ENCODE measurements at places on chromosomes 3 and 15.

DNA sequence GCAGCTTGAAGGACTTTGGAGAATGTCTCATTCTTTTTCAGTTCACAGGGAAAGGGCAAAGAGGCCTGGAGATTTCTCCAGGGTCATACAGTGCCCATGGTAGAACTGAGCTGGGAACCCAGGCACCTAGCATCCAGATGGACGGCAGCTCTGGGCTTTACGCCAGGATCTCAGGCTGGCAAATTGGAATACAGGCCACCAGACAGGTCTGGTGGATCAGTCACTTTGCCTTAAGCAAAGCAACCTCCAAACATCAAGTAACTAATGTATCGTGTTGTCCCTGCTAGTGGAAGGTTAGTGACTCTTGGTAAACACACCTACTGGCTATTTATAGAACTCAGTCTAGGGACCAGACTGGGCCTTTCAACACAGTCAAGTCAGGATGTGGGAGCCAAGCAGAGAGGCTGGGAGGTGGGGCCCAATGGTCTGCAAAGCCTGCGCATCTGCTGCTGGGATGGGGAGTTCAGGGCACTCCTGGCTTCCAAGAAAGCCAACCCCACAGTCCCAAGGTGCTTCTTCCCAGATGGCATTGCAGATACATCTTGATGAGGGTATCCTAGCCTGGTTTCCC is 30.2 kb downstream of the RPLP1 start:
- no peak for DNase-seq

DNA sequence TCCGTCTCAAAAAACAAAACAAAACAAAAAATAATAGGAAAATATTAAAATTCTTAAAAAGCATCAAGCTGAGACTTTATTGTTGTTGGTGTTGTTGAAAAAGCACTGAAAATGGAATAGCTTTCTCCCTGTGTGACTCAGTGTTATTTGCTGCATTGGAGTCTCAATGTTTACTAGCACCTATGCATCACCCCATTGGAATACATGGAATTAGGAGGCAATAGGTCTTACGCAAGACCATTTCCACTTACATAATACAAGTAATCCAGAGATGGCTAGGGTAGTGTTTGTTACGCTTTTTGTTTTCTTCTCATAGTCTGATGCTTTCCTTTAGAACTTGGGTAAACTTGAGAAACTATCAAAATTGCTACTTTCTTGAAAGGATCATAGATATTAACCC is 15.2 kb downstream of the GXYLT2 start:
- no peak for DNase-seq

DNA sequence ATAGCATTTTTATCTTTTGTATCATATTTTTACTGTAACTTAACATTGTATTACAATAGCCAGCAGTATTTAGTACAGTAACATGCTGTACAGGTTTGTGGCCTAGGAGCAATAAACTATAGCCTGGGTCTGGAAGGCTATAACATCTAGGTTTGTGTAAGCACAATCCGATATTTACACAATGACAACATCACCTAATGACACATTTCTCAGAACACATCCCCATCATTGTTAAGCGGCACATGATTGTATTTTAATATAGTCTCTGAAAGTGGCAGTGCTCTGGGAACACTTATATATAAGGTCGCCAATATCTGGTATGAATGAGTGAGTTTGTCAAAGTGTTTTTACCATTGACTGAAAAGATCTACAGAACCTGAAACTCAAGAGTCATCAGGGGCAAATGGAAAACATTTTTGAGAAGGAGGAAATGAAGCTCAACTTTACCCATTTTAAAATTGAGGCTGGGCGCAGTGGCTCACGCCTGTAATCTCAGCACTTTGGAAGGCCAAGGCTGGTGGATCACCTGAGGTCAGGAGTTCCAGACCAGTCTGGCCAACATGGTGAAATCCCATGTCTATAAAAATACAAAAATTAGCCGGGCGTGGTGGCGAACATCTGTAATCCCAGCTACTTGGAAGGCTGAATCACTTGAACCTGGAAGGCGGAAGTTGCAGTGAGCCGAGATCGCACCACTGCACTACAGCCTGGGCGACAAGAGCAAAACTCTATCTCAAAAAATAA is 38.8 kb upstream of the TNFSF10 start:
- DNase-seq: no peak

GRCh38 chr15:74454764-74455500 is 6.0 kb downstream of the UBL7 start:
- no peak for DNase-seq

- DNase-seq: no peak
Observed at GRCh38 chr3:195247086-195247862, 23.7 kb downstream of the XXYLT1 start.

DNA sequence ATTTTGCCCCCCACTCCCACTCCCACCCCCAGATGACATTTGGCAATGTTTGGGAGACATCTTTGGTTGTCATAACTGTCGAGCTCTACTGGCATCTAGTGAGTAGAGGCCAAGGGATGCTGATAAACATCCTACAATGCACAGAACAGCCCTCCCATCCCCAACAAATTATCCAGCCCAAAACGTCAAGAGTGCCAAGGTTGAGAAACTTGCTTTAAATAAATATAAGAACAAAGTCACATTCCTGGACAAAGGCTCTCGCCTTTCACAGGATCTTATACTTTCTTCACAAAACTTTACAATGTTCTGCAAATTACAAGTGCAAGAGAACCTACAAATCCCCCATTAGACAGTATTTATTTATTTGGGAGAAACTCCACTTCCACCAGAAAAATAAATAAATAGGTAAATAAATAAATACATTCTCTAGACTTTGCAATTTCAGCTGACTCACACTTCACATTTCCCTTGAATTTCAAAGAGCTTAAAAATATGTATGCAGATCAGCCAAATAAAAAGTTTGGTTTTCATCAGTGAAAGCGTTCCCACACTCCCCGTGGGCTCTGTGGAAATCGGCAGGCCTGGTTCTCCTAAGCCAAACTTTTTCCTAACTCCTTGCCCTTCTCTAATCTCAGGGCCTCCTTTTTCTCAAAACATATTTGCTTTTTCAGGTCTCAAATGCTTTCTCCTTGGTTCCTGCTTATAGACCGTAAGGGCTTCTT is 12.7 kb upstream of the CPA3 start:
- DNase-seq: no peak

GRCh38 chr15:94584833-94585244 is 353.5 kb downstream of the MCTP2 start:
- DNase-seq: peak; percentile 43

DNA sequence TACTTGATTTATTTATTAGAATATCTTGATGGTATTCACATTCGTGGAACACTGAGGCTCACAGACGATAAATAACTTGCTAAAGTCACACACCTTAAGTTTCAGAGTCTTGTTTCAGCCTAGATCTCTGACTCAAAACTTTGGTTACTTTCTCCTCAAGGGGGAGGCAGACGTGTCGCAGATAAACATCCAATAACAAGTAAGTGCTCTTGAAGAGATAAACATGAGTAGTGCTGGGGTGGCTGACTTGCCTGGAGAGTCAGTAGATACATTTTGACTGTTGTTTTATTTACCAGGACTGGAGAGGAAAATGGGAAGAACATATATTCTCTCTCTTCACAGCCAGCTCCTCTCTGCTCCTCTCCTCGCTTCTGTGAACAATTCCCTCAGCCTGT is 31.3 kb downstream of the FBXO45 start:
- no peak for DNase-seq

DNA sequence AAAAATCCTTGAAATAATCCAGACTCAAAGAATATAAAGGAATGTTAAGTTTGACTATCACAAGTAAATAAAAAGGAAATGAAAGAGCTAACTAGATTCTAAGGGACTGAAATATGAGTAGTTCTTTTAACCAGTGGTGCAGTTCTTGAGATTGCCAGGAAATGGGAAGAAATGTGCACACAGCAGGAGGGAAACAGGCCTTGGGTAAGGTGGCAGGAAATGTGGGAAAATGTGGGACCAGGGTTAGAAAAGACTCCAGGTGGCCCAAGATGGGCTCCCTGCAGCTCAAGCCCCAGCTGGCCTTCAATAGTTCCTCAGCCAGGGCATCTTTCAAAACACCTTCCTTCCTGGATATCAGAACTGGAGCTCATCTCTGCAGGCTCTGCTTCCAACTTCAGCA is 181.3 kb downstream of the ISL2 start:
- DNase-seq: no peak

DNA sequence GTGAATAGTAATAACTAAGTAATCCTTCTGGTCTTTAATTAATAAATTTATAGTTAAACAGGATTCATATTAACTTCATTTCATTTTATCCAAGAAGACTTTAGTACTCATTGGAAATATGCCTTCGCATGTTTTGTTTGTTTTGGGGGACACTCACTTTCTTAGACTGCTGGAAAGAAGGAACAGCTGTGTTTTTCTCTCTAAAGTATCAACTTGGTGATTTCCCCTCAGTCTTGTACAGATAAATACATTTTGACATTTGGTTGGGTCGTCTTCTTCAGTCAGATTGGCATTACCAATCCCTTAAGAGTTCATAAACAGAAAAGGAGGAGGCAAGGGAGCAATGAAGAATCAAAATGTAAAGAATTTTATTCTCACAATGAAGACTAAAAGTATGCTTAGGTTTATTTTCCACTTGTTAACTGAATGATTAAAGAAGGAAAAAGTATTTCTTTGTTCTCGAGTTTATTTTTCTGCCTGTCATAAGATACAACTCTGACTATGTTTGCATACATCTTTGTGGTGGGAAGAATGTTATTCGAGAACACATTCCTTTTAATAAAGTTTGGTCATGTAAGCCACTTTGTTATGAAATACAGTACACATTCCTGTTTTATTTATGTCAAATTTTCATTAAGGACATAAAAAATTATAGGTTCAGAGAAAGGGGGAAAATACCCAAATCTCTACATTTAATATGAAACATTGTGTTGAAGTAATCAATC is 140.2 kb downstream of the GMNC start:
- DNase-seq: no peak

DNA sequence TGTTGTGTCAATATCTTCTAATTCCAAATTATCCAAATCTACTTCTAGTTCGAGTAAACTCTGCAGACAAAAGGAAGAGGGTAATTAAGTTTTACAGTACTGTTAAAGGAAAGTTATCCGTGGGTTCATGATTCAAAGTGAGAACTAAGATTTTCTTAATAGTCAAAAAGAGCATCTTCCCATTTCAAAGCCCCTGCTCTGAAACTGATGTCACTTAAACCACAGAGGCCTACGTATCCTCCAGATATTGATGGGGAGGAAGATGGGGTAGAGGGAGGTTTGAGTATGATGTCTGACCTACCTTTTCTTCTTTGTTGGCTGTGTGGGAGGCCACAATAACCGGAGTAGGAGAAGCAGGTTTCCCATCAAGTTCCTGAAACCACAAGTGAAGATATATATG is 14.1 kb downstream of the MRPS22 start:
- DNase-seq: no peak

DNA sequence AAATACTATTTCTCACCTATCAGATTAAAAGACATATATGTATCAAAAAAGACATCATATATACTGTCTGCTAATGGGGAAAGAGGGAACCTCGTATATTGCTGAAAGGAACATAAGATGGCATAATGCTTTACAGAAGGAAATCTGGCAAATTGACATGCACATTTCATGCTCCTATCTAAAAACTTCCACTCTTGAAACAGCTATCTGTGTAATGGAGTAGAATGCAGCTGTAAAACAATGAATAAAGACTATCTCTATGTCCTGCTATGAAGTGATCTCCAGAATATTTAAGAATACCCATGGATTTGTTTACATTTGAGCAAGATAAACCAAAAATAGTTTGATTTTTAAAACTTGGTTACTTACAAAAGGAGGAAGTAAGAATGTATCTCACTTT is 107.4 kb downstream of the TBL1XR1 start:
- DNase-seq: no peak

DNA sequence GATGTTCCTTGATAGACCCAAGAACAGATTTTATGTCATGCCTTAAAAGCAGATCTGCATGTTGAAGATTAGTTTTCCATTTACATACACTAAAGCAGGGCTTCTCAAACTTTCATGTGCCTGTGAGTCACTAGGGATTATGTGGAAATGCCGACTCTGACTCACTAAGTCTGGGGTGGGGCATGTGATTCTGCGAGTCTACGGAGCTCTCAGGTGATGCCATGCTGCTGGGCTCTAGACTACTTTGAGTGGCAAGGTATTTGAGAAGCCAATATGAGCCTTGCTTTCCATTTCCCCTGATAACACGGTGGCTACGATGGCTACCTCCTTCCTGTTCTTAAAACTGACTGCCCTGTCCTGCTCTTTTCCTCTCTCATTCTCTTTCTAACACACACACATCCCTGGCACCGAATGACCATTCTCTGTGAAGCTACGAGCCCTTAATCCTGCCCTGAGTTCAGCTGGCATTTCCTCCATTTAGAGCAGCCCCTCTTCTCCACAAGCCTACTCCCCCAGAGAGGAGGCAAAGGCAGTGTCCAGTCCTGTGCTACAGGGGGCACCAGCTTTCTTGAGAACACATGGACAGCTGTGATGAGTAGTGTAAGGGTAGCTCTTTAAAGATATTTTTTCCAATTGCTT is 39.7 kb upstream of the PYGO1 start:
- no peak for DNase-seq

DNA sequence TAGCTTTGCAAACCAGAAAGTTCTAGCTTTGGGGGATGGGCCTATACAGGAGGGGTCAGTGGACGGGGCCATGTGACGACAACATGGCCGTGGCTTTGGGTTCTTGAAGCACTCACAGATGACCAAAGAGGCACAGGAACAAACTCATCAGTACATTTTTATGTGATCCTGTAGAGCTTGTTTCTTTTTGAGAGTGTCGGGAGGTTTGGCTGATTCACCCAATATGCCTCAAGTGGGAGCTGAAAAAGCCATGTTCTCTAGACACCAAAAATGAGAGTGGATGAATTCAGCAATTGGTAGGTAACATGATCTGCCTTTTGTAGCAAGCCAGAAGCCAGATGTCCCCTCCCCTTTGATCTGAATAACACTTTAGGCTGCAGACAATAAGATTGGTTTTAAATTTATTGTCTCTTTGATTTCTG is 30.1 kb downstream of the GREM1 start:
- no peak for DNase-seq

DNA sequence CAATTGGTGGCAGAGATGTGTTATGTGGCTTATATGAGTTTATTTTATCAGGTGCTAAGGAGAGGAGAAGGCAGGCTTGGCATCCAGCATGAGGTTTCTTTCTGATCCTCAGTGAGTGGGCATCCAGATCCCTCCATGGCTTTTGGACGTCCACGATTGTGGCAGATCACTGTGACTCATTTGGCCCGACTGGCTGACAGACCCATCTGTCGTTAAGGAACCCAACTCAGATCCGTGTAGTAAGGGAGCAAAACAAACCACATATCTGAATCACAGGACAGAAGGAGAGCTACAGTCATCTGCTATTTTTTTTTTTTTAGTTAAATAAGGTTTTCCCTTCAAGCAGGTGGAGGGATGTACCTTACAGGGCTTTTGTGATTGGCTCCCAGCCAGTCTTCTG is 197.0 kb upstream of the KCNH8 start:
- no peak for DNase-seq

Data from CD4-positive, alpha-beta T cell treated with Interleukin-12 subunit alpha and Interleukin-12 subunit beta, for 1 hour (primary cell).